ENCODE measurements at places on chromosomes 7 and 10. TPM values are rescaled to one million over a fixed set of nuclear protein-coding genes. Genes with fewer than 3 reads are reported as not detected.

Gene WDR86
- total RNA-seq = 8.5 TPM

DNA sequence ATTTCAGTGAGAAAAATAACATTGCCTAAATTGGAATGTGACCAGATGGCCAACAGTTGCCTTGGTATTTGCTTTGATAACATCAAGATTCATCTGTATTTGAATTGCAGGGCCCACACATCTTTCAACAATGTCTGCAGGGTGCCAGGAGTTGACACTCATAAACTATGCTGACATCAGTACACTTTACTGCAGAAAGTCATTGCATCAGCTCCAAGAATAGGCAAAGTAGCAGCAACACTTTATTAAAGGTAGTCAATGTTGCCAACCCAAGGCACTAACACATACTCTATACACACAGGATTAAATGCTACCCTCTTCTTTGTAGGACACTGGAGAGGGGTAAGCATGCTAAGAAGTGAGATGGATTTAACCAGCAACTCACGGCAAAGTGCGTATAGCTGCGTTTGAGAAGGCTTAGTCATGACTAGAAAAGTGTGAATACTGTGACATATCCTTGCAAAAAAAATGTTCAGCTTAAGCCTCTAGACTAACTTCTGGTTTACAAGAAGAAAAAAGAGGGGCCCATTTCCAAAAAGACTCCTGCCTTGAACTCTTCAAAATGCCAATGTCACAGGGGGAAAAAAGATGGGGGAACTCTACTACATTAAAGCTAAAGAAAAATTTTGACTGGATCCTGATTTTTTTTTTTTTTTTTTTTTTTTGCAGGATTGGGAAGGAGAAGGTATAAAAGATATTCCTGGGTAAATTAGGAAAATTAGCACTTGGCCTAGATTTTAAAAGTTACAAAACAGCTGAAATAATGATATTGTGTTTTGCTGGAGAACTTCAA, 2.2 kb downstream of the BBIP1 start:
- H3K36me3 ChIP-seq = no peaks in the 10 kb centered on the region
- peak overlapping the region; percentile 23 for H3K4me3 ChIP-seq
- H3K27ac ChIP-seq = peak overlapping the region; percentile 99
- peak; percentile 78 for DNase-seq

- DNase-seq = no peak
- H3K4me1 ChIP-seq = no peaks in the 10 kb centered on the region
- no peak overlapping the region for H3K4me3 ChIP-seq
- H3K36me3 ChIP-seq = no peaks in the 10 kb centered on the region
- no peak overlapping the region for H3K27ac ChIP-seq
These were observed 20.2 kb downstream of the SDK1 start for GRCh38 chr7:3321206-3321605.

Gene NODAL
- not detected for total RNA-seq

Gene ABCA13
- total RNA-seq = 3.6 TPM

Gene DDX21
- total RNA-seq = 56.3 TPM

- peak; percentile 71 for DNase-seq
- peak within 1 kb of the TSS; percentile 30 for H3K4me3 ChIP-seq
- H3K36me3 ChIP-seq = no peaks in the 10 kb centered on the region
- no peaks in the 10 kb centered on the region for H3K4me1 ChIP-seq
These were observed at the start of gene C10orf53 for GRCh38 chr10:49679480-49679893. Gene C10orf53, plus strand, starts transcription at chr10:49679651. Its CDS starts 47 bp downstream, at chr10:49679698.

GRCh38 chr7:58086871-58087535, 637.0 kb downstream of the ZNF716 start:
- no peak overlapping the region for H3K27ac ChIP-seq
- H3K4me1 ChIP-seq = no peaks in the 10 kb centered on the region
- H3K27me3 ChIP-seq = no peaks in the 10 kb centered on the region
- H3K4me3 ChIP-seq = no peak overlapping the region
- DNase-seq = peak; percentile 5

GRCh38 chr7:99459087-99459486, 6.9 kb downstream of the ATP5MF start:
- H3K36me3 ChIP-seq = peaks cover 71% of the 10 kb centered on the region
- no peak overlapping the region for H3K4me3 ChIP-seq
- H3K27ac ChIP-seq = no peak overlapping the region
- no peaks in the 10 kb centered on the region for H3K4me1 ChIP-seq

- peak; percentile 78 for DNase-seq
- H3K27me3 ChIP-seq = peaks cover 10% of the 10 kb centered on the region
- H3K4me3 ChIP-seq = no peak overlapping the region
- no peaks in the 10 kb centered on the region for H3K4me1 ChIP-seq
- no peaks in the 10 kb centered on the region for H3K36me3 ChIP-seq
These were observed 20.9 kb downstream of the RAMP3 start for GRCh38 chr7:45178241-45179225.

- no peak for DNase-seq
- no peaks in the 10 kb centered on the region for H3K27me3 ChIP-seq
- H3K4me3 ChIP-seq = no peak overlapping the region
- no peaks in the 10 kb centered on the region for H3K4me1 ChIP-seq
These were observed 1142.3 kb upstream of the CELF2 start for GRCh38 chr10:9875353-9875752.

- H3K27me3 ChIP-seq = peaks cover 14% of the 10 kb centered on the region
- H3K4me3 ChIP-seq = no peak overlapping the region
- H3K4me1 ChIP-seq = no peaks in the 10 kb centered on the region
- H3K36me3 ChIP-seq = no peaks in the 10 kb centered on the region
These were observed 14.8 kb downstream of the CCL24 start for GRCh38 chr7:75798770-75799169.

DNA sequence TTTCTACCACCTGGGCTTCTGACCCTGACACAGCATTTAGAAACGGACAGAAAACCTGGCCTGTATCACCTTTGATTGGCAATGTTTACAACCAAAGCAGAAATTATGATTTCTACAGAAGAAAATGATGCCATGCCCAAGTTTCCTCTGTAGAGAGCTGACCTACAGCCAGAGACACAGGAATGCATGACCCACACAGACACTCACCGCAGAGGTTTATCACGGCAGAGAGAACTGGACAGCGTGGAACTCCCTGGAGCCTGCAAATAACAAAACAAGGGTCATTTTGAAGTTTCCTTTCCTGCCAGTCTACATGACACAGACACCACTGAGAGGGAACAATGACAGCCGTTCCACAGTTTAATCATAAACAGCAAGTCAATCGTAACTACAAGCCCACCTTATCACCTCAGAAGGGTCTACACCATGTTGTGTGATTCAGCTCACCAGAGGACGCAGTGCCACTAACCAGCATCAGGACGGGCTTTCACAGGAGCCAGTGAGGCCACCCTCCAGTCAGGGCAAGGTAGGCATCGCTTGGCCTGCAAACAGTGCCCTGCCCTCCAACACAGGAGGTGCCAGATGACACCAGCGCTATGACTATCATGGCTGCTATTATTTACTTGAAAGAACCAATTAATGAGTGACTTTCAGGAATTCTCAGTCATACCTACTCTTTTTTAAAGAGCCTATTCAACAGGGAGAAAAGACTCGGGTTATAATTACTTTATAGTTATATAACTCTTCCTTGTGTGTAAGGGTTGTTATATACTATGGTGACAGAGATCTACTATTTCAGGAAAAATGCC, 139.9 kb downstream of the TNS3 start:
- H3K27ac ChIP-seq = peak overlapping the region; percentile 86
- no peak for DNase-seq
- peaks cover 28% of the 10 kb centered on the region for H3K4me1 ChIP-seq
- H3K27me3 ChIP-seq = no peaks in the 10 kb centered on the region
- H3K4me3 ChIP-seq = no peak overlapping the region

Gene MCM10
- total RNA-seq = 2.4 TPM

Gene STK31
- total RNA-seq = under 0.01 TPM

DNA sequence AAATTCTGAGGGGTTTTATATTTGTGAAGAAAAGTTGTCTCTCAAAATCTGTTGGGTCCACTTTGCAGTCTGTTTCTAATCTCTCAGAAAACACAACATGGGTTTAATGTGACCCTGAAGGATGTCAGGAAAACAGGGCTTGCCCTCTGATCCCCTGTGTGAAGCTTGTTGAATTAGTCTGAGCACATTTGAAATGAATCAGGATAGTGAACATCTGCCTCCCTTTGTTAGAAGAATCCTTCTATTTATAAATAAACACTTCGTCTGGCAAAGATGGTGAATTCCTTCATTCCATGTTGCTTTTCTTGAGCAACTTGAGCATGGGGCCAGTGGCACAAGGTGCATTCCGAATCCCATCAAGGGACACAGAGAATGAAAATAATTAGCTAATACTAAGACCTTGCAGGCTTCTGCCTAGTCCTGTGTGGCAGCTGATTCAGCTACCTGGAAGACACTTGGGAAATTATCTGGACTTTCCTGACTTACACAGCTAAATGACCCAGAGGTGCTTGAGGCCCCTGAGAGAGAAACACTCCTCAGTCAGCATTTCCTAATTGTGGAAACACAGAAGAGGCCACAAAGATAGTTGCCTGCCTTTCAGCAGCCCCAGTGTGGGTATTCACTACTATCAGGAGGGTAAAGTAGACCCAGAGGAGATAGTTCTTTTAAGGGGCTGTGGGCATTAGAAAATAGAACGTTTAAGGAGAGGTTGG, 305.5 kb downstream of the C7orf25 start:
- H3K27me3 ChIP-seq = no peaks in the 10 kb centered on the region
- peak overlapping the region; percentile 7 for H3K27ac ChIP-seq
- H3K4me3 ChIP-seq = no peak overlapping the region
- peaks cover 21% of the 10 kb centered on the region for H3K4me1 ChIP-seq
- DNase-seq = peak; percentile 78
